Right renal pelvis (tissue), 4 donors: ENCODE measurements at places on chromosomes 6 and 20. TPM values are rescaled to one million over a fixed set of nuclear protein-coding genes. Genes with fewer than 3 reads are reported as not detected.

- DNase-seq: no peak
These were observed 4.0 kb upstream of the OXT start for GRCh38 chr20:3067139-3068014.

DNA sequence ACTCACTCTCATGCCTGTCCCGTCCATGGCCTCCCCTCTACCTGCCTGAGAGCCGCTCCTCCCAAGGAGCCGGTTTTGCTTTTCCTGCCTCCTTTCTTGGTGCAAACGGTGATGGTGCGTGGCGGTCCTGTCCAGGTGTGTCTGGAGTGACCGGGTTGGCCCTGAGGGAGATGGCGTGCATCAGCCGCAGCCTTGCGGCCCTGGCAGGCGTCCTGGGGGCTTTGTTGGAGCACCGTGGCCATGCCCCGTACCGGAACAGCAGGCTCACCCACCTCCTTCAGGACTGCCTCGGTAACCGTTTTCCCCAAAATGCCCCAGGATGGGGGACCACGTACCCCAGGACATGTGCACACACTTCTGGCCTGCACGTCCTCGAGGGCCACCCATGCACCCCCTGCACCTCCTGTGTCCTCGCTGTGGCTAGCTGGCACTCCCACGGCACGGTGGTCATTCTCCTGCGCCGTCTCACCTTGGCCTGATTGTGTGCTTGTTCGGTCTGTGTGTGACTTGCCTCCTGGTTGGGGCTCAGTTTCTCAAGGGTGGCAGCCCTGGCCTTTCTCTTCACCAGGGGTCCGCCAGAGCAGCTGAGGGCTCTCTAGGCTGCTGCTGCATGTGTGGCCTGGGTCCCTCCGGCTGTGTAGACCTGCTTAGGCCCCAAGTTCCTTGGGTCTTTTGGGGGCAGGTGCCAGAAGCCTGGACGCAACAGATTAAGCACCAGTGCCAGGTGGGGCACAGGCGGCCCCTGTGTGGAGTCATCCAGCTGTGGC, 36.4 kb downstream of the FRMD1 start:
- DNase-seq: no peak

DNA sequence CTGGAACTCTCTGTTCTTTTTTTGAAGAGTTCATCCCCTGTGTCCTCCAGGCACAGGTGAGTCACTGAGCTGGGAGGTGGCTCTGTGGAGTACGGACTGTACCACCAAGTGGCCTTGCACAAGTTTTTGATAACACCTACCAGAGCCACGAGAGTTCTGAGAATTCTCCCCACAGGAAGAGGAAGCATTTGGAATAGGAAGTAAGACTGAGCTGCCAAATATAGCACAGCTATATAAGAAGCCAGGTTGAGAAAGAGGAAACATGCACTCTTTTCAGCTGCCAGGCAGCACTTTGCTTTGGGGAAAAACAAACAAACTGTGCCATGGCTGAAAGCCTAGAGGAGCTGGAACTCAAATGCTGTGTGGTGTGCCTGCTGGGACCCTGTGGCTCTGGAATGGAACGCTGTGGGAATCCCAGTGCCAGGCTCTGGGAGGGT, 70.8 kb upstream of the RIPOR2 start:
- no peak for DNase-seq

- DNase-seq: no peak
These were observed 179.1 kb downstream of the THBS2 start for GRCh38 chr6:169074526-169074925.

DNA sequence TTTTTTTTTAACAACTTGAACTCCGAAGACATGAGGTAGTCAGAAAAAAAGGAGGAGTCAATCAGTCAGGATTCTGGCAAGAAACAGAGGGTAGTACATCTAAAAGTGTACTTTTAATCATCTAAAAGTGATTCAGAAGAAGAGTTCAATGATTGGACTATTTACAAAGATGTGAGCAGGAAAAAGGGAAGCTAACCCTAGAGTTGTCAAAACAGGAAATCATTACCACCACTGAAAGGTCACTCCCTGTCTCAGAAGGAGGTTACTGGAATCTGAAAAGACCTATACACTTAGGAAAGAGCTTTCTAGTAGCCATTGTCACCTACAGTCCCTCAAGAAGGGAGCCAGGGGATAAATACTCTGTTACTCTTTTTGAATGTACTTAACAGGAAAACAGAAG, 16.7 kb upstream of the LMBRD1 start:
- DNase-seq: no peak

GRCh38 chr6:16486661-16487060, 248.3 kb downstream of the GMPR start:
- no peak for DNase-seq

DNA sequence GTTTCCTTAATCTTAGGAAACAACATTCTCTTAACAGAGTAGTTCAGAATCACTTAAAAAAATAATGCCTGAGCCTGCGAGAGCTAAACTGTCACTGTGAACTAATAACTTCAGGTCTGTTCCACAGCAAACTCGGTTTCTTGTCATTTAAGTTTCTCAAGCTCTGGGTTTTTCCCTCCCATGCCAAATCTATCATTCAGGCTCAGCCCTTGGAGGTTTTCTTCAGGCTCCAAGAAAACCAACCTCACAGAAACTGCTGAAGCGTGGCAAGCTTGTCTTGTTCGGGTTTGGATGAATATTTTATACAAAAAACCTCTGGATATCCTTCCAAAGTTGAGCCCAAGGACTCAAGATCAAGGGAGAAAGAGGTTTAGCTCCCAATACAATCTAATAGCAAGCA, 99.7 kb upstream of the SNX9 start:
- DNase-seq: no peak

DNA sequence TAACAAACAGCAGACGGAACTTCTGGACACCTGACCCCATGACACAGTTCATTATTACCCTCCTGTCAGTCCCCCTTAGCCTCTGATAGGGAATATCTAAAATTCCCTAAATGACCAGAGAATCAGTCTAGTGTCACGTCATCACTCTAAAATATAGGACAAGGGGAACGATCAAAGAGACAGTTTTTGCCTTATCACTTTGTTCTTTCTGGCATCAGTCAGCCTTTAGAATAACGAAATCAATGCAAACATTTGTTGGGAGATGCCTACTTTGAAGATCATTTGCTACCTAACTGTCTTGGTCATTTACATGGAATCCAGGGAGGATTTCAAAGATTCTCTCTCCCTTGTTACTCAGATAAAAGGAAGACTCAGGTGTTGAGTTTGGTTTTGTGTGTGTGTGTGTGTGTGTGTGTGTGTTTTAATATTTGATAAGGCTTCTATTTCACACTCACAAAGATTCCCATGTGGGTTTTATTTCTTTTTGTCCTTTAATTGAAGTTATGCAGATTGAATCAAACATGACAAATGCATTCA, 28.3 kb downstream of the LINC00237 start:
- DNase-seq: no peak

DNA sequence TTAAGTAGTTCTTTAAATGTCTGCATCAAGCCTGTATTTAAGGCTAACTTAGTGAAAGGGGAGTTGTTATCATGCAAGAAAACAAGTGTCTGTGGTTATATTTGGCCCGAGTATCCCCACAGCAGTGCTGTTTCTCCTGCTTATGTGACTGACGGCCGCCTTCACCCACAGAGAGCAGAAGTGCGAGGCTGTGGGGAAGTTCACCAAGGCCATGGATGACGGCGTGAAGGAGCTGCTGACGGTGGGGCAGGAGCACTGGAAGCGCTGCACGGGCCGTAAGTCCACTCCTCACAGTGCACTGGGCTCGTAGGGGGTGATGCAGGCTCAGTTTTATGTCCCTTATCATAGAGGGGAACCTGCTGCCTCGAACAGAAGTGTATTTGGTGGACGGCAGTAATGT, 53.2 kb upstream of the SYNJ2 start:
- no peak for DNase-seq

DNA sequence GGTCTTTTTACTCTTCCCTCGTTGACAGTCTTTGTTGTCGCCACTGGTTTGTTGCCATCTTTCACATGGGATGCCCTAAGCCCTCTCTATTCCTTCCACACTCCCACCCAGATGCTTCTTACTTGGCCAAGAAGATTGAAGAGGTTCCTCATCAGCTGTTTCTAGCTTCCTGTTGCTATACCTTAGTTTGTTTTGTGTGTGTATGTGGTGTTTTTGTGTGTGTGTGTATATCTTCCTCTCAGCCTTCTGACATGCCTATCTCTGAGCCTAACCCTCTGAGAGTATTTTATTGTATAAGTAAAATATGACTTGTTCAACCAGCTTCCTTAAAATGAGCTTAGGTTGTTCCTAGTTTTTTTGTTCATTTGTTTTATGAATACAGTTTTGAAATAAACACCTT, 35.9 kb downstream of the ENPP1 start:
- no peak for DNase-seq

- DNase-seq: no peak
These were observed 92.5 kb upstream of the NXT1 start for GRCh38 chr20:23257848-23258746.

GRCh38 chr20:46308258-46309157, at the start of gene CDH22:
TSS of gene CDH22 (minus strand) at chr20:46308498. CDS start at chr20:46251294, 57,204 bp downstream.
- no peak for DNase-seq

LZTS3 gene
- 14.4 TPM for polyA plus RNA-seq

SNHG17 gene
- polyA plus RNA-seq: 66.2 TPM

HTR1B gene
- polyA plus RNA-seq: 0.39 TPM

SLC12A5 gene
- 2.0 TPM for polyA plus RNA-seq
